ENCODE measurements at places on chromosomes 6 and 20.

DNA sequence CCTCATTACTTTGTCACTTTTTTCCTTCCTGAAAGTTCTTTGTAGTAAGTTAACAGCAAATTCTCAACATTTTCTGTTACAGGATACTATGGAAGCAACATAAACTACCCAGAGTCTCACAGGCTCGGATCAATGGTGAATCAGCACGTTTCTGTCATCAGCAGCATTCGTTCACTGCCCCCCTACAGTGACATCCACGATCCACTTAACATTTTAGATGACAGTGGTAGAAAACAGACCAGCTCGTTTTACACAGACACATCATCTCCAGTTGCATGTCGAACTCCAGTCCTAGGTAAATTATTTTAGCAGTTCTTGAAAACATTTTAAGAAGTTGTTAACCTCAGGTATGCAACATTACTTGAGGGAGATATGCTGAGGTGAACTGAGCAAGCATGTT lies 51.6 kb downstream of the RFX6 start:
- no peak for DNase-seq

- DNase-seq = no peak
Observed at GRCh38 chr6:10630178-10630577, 64.2 kb downstream of the C6orf52 start.

GRCh38 chr6:26216359-26216885 lies 129.2 kb downstream of the HFE start:
- no peak for DNase-seq

DNA sequence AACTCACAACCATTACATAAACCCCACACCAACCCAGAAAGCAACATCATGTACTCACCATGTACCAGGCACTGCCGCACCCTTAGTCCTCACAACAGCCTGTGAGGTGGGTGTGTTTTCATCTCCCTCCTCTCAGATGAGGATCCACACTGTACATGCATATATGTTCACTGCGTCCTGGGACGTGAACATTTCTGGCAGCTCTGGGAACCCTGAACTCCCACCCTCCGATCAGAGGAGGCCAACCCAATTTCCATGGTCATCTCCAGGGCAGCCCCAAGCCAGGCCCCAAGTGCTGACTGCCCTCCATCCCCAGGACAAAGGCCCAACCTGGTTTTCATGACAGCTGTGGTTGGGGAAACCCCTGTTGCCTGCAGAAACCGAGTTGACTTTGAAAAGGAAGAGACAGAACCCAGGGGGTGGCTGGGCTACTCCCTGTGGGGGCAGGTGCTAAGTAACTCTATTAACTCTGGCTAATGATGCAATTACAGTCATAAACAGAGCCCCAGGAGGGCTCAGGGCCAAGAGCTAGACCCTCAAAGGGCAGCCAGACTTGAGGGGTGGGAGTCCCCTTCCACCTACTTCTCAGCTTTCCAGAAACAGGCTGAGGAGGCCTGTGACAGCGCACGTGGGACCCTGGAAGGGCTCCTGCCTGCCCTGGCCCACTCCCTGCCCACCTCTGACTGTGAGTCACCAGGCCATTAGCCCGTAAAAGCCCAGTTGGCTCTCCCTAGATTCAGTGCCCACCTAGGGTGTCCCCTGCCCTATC lies 2.6 kb downstream of the TFEB start:
- no peak for DNase-seq

DNA sequence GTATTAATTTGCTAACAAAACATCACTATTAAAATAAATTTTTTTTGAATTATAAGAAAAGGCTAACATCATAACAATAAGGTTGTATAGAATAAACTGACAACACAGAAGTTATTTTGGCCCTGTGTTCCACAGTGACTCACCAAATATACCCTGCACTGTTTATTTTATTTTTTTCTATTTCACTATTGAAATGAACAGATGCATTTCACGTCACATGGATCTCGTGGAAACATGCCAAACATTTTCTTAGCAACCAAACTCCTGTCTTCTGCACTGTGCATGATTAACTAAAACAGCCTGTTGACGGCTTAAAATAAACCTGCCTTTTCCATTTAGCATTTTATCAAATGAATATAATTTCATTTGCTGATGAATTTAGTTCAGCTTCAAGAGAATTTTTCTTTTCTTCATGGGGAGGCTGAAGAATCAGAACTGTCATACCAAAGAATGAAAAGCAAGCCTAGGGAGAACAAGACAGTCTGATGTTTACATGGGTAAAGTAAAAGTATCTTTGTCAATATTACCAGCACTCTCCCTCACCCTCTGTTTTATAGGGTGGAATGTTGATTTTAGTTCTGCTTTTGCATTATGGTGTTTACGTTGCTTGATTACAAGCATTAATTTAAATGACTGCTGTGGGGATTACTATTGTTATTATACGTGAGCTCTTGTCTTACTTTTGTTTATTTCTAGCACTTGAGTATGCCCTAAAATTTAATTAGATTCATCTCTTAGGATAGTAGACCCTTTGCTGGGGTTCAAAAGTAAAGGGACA lies 115.3 kb downstream of the LCA5 start:
- no peak for DNase-seq

- DNase-seq = no peak
Observed at GRCh38 chr6:100665041-100665380, 200.3 kb upstream of the SIM1 start.

DNA sequence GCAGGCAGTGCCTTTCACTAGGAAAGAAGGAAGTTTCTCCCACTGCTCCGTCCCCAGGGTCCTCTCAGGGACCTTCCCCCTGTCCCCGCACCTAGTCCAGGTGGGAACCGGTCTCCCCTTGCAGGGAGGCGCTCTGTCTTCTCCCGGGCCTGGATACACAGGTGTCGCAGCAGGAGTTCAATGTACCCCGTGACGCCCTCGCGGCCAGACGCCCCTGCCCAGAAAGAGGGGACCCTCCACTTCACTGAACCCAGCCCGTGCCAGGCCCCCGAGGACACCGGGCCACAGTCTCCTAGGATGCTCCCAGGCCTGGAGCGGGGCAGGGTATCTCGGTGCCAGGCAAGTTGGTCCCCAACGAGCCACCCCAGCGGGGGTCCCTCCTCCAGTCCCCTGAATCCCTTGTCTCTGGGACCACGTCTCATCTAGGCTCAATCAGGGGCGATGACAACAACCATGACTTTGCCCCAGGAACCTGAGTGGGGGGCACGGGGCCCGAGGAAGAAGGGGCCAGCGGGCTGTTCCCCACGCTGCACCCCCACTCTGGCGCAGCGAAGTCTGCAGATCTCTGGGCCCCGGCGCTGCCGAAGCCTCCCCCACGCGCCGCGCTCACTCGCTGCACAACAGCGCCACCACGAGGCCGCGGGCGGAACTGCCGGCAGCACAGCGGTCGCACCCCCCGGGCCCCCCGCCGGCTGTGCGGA lies 103.0 kb downstream of the EDN3 start:
- DNase-seq = peak; percentile 73

DNA sequence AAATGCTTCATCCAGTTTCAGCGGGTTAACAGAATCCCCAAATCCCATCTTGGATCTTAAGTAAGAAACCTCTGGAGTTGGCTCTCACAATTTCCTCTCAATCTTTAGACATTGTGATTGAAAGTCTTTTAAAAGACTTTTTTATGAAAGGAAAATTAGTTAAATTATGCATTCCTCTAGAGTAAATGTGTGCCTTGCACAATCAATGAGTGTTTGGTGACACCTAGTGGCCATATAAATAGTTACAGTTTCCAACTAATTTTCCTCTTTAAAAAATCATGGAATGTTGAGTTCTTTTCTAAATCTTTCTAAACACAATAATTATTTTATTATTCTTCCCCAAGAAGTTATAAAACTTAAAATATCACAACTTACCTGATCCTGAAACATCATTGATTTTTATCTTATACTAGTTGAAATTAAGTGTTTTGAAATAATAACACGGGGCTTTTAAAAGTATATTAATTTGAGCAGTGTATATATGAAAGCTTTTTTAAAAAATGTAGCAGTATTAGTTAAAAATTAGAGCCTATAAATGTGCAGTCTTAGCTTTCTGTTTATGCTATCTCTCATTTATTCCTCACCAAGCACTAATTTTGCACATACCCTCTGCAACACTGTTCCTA lies 66.4 kb downstream of the PKHD1 start:
- DNase-seq = no peak

DNA sequence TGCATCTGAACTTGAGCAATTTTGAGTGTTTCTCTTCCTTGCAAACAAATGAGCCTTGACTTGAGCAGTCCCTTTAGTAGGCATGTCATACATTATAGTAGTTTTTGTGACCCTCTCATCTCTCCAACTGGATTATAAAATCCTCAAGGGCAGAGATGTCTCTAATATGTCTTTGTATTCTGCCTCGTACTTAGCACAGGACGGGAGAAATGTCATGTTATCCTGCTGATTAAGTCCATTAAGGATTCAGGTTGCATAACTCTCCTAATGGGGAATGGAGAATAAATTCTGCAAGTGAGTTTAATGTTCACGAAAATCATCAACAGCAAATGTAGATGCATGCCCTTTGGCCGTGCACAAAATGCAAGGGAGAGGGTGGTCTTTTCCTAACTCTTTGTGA lies 942.9 kb downstream of the KIF16B start:
- DNase-seq = no peak

GRCh38 chr6:81838724-81839426 lies 86.4 kb upstream of the TENT5A start:
- no peak for DNase-seq

DNA sequence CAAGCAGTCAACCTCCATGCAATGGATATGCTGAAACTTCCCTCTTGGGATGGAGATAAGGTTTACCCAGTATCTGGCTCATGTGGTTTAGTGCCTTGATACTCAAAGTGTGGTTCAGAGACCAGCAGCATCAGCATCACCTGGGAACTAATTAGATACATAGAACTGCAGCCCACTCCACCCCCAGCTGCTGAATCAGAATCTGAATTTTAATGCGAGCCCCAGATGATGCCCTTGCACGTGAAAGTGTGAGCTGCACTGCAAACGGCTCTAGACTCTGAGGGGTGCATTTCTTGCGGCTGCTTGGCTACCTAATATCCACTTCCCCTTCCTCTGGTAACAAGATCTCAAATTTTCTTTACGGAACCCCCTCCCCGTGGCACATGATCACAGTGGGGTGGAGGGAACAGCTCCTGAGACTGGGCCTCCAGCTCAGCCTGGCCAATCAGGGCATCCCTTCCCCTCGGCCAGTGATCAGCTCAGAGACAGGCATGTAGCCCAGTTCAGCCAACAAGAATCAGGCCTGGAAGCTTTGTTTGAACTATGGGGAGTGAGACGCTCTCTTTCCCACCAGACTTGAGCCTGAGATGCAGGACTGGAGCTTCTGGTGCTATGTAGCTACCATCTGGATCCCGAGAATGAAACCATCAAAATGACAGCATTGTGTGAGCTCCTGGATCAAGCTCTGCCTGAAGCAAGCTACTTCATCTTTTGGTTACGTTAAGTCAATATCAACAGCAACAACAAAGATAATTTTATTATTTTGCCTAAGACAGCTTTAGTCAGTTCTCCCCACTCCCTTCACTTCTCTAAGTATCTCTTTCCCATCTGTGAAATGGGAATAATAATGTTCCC lies 12.8 kb downstream of the KCNK15 start:
- DNase-seq = no peak

DNA sequence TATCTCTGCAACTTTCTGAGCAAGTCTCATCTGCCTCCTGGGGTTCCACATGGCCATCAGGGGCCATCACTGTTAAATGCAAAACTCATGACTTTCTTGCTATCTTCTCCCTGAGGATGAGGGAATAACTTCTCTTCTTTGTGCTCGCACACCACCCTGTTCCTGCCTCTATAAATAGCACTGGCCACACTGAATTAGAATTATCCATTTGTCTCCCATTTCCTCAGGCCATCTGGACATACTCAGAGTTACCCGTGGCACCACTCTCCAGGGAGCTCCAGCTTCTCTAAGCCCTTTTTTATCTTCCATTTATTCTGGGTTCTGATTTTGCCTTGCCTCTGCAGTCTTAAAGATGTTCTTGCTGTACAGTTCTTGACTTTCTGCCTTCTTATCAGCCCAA lies 72.8 kb upstream of the ECI2 start:
- no peak for DNase-seq

GRCh38 chr6:138424004-138424904 lies 20.2 kb downstream of the HEBP2 start:
- no peak for DNase-seq

DNA sequence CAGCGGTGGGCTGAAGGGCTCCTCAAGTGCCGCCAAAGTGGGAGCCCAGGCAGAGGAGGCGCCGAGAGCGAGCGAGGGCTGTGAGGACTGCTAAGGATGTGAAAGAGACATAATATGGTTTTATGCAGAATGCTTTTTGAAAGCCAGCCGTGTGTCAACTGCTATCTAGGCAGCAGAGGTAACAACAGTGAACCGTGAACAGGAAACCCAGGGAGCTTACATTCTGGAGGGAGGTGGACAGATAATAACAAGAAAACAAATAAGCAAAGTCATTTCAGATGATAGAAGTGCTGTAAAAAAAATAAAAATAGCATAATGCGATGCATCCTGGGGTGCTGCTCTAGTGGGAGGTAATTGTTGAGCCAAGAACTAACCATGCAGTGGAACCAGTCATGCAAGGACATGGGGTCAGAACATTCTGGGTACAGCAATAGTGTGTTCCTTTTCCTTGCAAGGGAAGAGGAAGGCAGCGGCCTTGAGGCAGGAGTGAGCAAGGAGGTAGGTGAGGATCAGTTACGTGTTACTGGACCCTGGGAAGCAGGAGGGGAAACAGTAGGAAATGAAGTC lies 134.4 kb upstream of the TMEM170B start:
- DNase-seq = no peak

GRCh38 chr20:37075932-37076685 lies 19.7 kb downstream of the RBL1 start:
- no peak for DNase-seq

GRCh38 chr6:136582711-136583471 lies 32.7 kb upstream of the MAP7 start:
- DNase-seq = no peak

DNA sequence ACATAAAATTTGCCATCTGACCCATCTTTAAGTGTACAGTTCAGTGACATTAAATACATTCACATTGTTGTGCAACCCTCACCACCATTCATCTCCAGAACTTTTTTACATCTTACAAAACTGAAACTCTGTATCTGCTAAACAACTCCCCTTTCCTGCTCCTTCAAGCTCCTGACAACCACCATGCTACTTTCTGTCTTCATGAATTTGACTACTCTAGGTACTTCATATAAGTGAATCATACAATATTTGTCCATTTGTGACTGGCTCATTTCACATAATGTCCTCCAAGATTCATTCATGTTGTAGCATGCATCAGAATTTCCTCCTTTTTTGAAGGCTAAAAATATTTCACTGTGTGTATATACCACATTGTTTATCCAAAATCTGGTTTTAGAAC lies 86.9 kb upstream of the SMLR1 start:
- DNase-seq = no peak

Measured in upper lobe of right lung (tissue), 1 donor.